Ascending aorta (tissue), 2 donors: ENCODE measurements at places on chromosomes 2 and 18. TPM values are rescaled to one million over a fixed set of nuclear protein-coding genes. Genes with fewer than 3 reads are reported as not detected.

DNA sequence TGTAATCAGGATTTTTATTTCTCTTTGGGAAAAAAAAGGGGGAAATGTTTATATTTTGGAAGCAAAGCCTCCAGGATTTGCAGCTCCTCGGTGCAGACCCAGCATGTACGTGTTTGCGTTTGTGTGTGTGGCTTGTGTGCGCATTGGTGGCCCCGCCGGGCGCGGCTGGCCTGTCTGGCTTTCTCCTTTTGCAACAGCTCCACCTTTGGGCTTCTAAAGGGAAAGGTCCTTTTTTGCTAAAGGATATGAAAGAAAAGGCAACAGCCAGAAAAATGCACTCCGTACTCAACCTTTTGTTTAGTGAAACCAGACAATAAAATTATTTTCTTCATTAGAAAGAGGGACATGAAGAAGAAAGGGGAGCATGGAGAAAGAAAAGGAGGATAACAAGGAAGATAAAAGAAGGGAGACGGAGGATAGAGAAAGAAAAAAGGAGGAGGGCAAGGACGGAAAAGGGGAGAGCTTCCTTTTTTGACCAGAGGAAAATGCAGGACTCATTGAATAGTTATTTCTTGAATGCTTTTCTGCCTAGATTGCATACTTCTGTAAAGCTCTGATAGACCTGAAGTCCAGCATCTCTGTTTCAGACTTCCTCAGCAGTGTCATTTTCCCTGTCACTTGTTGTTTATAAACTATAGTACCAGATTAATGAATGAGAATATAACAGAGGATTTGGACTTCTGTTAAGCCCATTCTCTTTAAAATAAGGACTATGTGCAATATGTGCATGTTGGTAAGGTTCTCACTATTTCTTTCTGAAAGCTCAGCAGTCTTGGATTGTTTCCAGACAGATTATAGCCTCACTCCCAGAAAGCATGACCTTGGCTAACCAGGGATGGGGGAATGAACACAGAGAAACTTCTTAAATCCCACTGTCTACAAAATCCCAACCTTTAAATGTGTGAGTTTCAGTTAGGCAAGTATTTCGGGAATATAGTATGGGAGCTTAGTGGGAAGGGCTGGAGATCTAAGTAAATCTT, 563.1 kb upstream of the PIK3C3 start:
- DNase-seq, result no peak
- no peaks in the 10 kb centered on the region for H3K36me3 ChIP-seq
- no peaks in the 10 kb centered on the region for H3K27me3 ChIP-seq
- no peaks in the 10 kb centered on the region for H3K4me1 ChIP-seq
- H3K4me3 ChIP-seq, result peak overlapping the region; percentile 39

DNA sequence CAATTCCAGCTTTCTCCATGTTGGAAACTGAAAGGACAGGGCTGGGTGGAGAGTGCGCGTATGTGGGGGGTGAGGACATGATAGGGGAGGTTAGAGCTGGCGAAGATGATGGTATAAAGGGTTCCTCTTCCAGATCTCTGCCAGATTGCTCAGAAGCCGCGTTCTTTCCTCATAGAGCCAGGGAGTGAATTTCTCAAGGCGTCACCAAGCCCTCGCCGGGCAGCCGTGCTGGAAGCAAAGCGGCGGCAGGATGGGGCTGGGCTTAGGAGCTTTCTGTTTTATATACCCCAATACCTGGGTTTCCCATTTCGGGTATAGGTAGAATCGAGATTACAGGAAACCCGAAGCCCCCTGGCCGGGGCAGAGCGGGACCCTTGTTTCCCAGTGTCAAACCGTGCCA, 43.8 kb downstream of the DDX18 start:
- H3K27me3 ChIP-seq, result no peaks in the 10 kb centered on the region
- H3K4me3 ChIP-seq, result no peak overlapping the region
- no peaks in the 10 kb centered on the region for H3K36me3 ChIP-seq

- H3K27me3 ChIP-seq, result no peaks in the 10 kb centered on the region
- peak; percentile 42 for DNase-seq
- H3K4me3 ChIP-seq, result no peak overlapping the region
- H3K27ac ChIP-seq, result no peak overlapping the region
These were observed 10.1 kb downstream of the GPR35 start for GRCh38 chr2:240635121-240635997.

- DNase-seq, result no peak
- no peaks in the 10 kb centered on the region for H3K27me3 ChIP-seq
- peak overlapping the region; percentile 75 for H3K27ac ChIP-seq
- H3K36me3 ChIP-seq, result no peaks in the 10 kb centered on the region
- no peaks in the 10 kb centered on the region for H3K4me1 ChIP-seq
These were observed 772 bp downstream of the RELCH start for GRCh38 chr18:62187543-62188510.

DNA sequence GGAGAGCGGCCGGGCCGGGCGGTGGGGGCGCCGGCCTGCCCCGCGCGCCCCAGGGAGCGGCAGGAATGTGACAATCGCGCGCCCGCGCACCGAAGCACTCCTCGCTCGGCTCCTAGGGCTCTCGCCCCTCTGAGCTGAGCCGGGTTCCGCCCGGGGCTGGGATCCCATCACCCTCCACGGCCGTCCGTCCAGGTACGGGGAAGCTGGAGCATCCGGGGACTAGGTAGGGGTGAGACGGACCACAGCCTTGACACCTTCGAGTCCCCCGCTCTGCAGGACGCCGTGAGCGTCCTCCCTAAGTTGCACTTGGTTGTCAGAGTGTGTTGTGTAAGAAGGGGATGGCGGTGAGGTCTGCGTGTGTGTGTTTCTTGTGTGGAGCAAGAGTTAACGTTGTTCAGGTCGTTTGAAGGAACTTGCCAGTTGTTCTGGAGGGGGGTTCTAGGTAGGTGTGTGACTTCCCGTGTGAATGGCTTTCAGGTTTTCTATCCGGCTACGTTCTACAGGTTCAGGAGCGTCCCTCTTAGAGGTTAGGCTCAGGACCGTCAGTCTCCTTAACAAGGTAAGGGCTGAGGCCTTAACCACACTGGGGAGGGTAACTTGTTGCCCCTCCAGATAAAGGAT, 393 bp downstream of the IL1R1 start:
- H3K4me3 ChIP-seq, result peak overlapping the region; percentile 77
- peak overlapping the region; percentile 91 for H3K27ac ChIP-seq
- no peaks in the 10 kb centered on the region for H3K27me3 ChIP-seq
- H3K36me3 ChIP-seq, result peaks cover 8% of the 10 kb centered on the region

GRCh38 chr2:23567161-23567756, 182.3 kb downstream of the KLHL29 start:
- H3K36me3 ChIP-seq, result no peaks in the 10 kb centered on the region
- no peak overlapping the region for H3K4me3 ChIP-seq
- H3K4me1 ChIP-seq, result peaks cover 10% of the 10 kb centered on the region
- no peak for DNase-seq

ALLC gene
- total RNA-seq, result not detected

ZNF396 gene
- 0.21 TPM for total RNA-seq

PAIP2B gene
- 0.32 TPM for total RNA-seq

CTDP1 gene
- 31.7 TPM for total RNA-seq

RND3 gene
- 10.7 TPM for total RNA-seq

STPG4 gene
- not detected for total RNA-seq
